ENCODE measurements at places on chromosomes 6 and 20. TPM values are rescaled to one million over a fixed set of nuclear protein-coding genes. Genes with fewer than 3 reads are reported as not detected.

GRCh38 chr20:19883501-19883900 lies 125.4 kb downstream of the RIN2 start:
- no peak overlapping the region for H3K4me3 ChIP-seq
- H3K36me3 ChIP-seq: no peaks in the 10 kb centered on the region
- peak overlapping the region; percentile 91 for H3K27ac ChIP-seq
- no peak for DNase-seq
- H3K27me3 ChIP-seq: no peaks in the 10 kb centered on the region

GRCh38 chr20:57211908-57212533 lies 54.4 kb downstream of the BMP7 start:
- no peak for DNase-seq

- H3K4me3 ChIP-seq: no peak overlapping the region
- H3K27ac ChIP-seq: no peak overlapping the region
- no peak for DNase-seq
- peaks cover 48% of the 10 kb centered on the region for H3K36me3 ChIP-seq
- H3K27me3 ChIP-seq: no peaks in the 10 kb centered on the region
Observed at GRCh38 chr6:80010288-80010687, 5.8 kb downstream of the TTK start.

GRCh38 chr6:80550748-80551147 lies 444.3 kb downstream of the BCKDHB start:
- peaks cover 13% of the 10 kb centered on the region for H3K4me1 ChIP-seq
- H3K27me3 ChIP-seq: no peaks in the 10 kb centered on the region
- no peak overlapping the region for H3K27ac ChIP-seq
- H3K36me3 ChIP-seq: no peaks in the 10 kb centered on the region
- H3K4me3 ChIP-seq: no peak overlapping the region
- DNase-seq: no peak

GRCh38 chr6:27668442-27669294 lies 195.8 kb upstream of the ZNF184 start:
- H3K27me3 ChIP-seq: no peaks in the 10 kb centered on the region
- no peaks in the 10 kb centered on the region for H3K36me3 ChIP-seq
- H3K27ac ChIP-seq: no peak overlapping the region
- peaks cover 15% of the 10 kb centered on the region for H3K4me1 ChIP-seq
- H3K4me3 ChIP-seq: peak overlapping the region; percentile 71

DNA sequence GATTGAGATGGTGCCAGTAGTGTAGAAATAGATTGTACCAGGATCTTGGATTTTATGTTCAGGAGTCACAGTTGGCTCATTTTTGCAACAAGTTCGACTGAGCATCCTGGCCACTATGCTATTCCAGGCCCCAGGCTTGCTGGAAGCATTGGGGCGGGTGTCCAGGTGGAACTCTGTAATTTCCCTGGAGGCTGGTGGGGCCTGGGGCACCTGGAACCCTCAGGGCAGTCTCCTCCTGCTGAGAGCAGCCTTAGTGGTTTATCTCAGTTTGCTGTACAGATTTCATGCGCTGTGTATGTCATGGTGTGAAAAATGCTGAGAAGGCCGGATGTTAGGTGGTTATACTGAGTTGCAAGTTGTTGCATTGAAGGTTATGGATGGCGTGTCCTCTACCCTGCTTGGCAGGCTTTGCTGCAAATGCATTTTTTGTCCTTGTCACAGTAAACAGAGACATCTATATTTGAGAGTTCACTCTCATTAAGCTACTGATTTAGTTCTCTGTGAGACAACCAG lies 135.1 kb upstream of the MYLIP start:
- peaks cover 15% of the 10 kb centered on the region for H3K4me1 ChIP-seq
- H3K27me3 ChIP-seq: peaks cover 9% of the 10 kb centered on the region
- no peak for DNase-seq
- no peaks in the 10 kb centered on the region for H3K36me3 ChIP-seq

DNA sequence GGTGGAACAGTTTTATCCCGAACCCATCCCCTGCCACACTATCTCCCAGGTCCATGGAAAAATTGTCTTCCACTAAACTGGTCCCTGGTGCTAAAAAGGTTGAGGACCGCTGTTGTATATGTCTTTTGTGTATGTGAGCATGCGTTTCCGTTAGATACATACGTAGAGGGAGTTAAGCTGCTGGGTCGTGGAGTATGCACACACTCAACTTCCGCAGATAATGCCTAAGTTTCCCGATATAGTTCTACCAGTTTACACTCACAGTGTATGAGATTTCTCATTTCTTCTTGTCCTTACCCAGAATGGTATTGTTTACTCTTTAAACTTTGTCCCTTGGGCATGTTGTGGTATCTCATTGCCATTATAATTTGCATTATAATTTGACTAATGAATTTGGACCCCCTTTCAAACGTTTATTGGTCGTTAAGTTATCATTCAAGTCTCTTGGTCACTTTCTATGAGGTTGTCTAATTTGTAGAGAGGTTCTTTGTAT lies 50.5 kb upstream of the SCAF8 start:
- no peak for DNase-seq
- H3K27me3 ChIP-seq: no peaks in the 10 kb centered on the region
- H3K4me1 ChIP-seq: peaks cover 8% of the 10 kb centered on the region
- no peak overlapping the region for H3K4me3 ChIP-seq

DNA sequence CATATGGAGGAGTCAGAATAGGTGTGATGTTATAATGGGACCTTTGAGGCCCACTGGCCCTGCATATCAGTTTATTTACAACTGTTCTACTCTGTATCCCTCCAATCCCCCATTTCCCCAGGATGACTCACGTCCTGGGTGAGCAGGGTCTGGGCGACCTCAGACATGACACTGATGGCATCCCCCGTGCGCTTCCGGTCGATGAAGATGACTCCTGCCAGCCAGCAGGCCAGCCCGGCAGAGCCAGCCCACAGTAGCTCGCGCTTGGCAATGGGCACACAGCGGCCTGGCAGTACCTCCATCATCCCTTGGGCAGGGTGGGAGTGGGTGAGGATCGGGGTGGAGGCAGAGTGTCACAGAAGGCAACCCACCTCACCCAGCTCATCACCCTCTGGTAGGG lies 5.6 kb downstream of the AGPAT1 start:
- peaks cover 9% of the 10 kb centered on the region for H3K4me1 ChIP-seq
- DNase-seq: no peak
- no peaks in the 10 kb centered on the region for H3K27me3 ChIP-seq
- no peak overlapping the region for H3K4me3 ChIP-seq
- H3K27ac ChIP-seq: no peak overlapping the region

GRCh38 chr20:38267296-38267695 lies 6.8 kb upstream of the KIAA1755 start:
- DNase-seq: no peak
- no peak overlapping the region for H3K27ac ChIP-seq
- no peak overlapping the region for H3K4me3 ChIP-seq
- H3K27me3 ChIP-seq: no peaks in the 10 kb centered on the region
- H3K4me1 ChIP-seq: peaks cover 17% of the 10 kb centered on the region

ASF1A gene
- total RNA-seq: 25.0 TPM

SLC12A5 gene
- 2.4 TPM for total RNA-seq

TGM2 gene
- 773 TPM for total RNA-seq

NUP153 gene
- total RNA-seq: 48.3 TPM

BICRAL gene
- 3.5 TPM for total RNA-seq

HLA-G gene
- not detected for total RNA-seq

TRIM10 gene
- not detected for total RNA-seq

ABHD12 gene
- 48.3 TPM for total RNA-seq

SSR1 gene
- total RNA-seq: 65.2 TPM

Data from PC-3 (cell line).